ENCODE measurements at places on chromosomes 11 and 22. TPM values are rescaled to one million over a fixed set of nuclear protein-coding genes. Genes with fewer than 3 reads are reported as not detected.

PIH1D2 gene
- total RNA-seq: 2.5 TPM

EIF1AD gene
- total RNA-seq: 47.5 TPM

MUC5B gene
- not detected for total RNA-seq

SPI1 gene
- total RNA-seq: not detected

TMEM121B gene
- 0.10 TPM for total RNA-seq

ANO1 gene
- total RNA-seq: 0.33 TPM

C11orf42 gene
- not detected for total RNA-seq

NOX4 gene
- not detected for total RNA-seq
